ENCODE measurements at places on chromosomes 12 and 14.

DNA sequence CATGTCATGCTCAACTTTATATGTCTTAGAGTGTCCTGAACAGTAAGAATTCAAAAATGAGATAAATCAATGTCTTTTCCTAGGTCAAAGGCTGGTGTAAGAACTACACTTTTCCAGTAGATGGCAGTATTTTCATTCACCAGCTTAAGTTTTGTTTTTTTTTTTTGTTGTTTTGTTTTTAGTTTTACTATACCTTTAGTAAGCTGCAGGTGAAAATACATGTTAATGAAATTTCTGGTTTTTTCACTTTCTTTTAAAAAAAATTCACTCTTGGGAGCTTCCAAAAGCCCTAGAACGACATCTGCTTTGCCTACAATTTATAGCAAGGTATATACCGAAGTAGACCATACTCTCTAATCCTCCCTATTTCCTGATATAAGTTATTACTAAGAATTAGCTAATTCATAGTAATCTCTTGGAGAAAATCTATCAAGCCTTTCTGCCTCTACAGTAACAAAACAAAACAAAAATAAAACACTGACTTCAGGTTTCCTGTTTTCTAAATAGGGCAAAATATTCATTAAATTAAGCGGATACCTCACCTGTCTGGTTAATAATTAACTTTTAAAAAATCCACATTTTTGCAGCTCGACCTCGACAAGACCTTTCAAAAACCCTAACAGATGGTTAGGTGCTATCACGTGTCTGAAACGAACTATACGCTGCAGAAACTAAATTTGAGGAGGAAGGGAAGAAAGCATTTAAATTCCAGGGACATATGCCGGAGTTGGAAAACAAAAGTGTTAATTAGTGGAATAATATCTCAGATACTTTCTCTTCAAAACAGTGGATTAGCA, 2.7 kb upstream of the SAMD4A start:
- no peak for DNase-seq
- peaks cover 33% of the 10 kb centered on the region for H3K4me1 ChIP-seq
- H3K36me3 ChIP-seq = no peaks in the 10 kb centered on the region
- no peak overlapping the region for H3K4me3 ChIP-seq
- H3K27me3 ChIP-seq = peaks cover 39% of the 10 kb centered on the region

GRCh38 chr12:125331342-125332052, 266.3 kb downstream of the AACS start:
- no peak for DNase-seq
- no peaks in the 10 kb centered on the region for H3K36me3 ChIP-seq
- H3K4me3 ChIP-seq = no peak overlapping the region
- no peak overlapping the region for H3K27ac ChIP-seq
- H3K27me3 ChIP-seq = peaks cover 7% of the 10 kb centered on the region

GRCh38 chr14:67680121-67680602, 5.7 kb upstream of the VTI1B start:
- H3K4me1 ChIP-seq = peaks cover 3% of the 10 kb centered on the region
- DNase-seq = no peak
- H3K4me3 ChIP-seq = no peak overlapping the region
- H3K27ac ChIP-seq = no peak overlapping the region

DNA sequence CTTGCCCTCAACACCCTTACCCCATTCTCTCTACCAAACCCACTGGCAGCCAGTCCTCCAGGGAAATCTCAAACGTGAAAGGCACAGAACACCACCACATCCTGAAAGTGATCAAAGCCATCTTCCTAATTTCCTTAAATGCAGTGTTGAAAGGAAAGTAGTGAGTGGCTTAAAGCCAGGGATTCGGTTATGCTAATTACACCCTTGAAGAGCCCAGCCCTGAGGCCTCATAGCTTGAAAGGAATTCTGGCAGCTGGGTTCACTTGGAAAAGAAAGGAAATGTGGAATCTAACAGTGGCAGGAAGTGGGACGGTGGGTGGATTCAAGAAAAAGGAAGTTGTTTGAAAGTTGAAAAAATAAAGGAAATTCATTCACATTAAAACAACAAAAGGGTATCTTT, 73.0 kb upstream of the FICD start:
- H3K36me3 ChIP-seq = no peaks in the 10 kb centered on the region
- no peak overlapping the region for H3K27ac ChIP-seq
- H3K4me1 ChIP-seq = no peaks in the 10 kb centered on the region
- DNase-seq = no peak
- H3K27me3 ChIP-seq = no peaks in the 10 kb centered on the region
- no peak overlapping the region for H3K4me3 ChIP-seq

GRCh38 chr14:100578552-100578951, 8.7 kb downstream of the BEGAIN start:
- DNase-seq = no peak
- no peak overlapping the region for H3K4me3 ChIP-seq
- H3K27me3 ChIP-seq = no peaks in the 10 kb centered on the region

- no peak overlapping the region for H3K4me3 ChIP-seq
- peaks cover 2% of the 10 kb centered on the region for H3K36me3 ChIP-seq
- H3K27me3 ChIP-seq = peaks cover 7% of the 10 kb centered on the region
These were observed 55.3 kb downstream of the LRCOL1 start for GRCh38 chr12:132554845-132555630.

DNA sequence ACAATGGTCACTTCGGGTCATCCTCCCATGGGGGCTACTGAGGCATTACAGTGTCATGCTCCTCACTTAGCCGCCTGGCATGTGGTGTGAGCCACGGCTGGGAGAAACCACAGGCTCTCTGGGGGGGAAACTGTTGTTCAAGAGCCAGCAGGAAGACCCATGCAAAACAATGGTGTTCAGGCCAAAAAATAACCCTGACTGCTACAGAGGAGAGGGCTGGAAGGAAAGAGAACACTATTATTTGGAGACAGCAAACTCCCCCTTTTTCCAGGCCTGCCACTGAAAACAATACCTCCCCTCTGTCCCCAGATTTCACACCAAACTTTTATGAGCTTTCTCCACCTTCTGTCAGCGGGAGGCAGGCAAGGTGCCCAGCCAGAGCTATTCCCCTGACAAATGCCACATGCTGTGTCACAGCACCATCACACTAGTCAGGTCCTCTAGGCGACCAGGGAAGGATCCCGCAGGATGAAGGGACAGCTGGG, 83.7 kb downstream of the CHGA start:
- no peak overlapping the region for H3K27ac ChIP-seq
- no peak overlapping the region for H3K4me3 ChIP-seq
- DNase-seq = no peak
- peaks cover 40% of the 10 kb centered on the region for H3K4me1 ChIP-seq

- no peak for DNase-seq
- H3K4me3 ChIP-seq = no peak overlapping the region
- H3K36me3 ChIP-seq = no peaks in the 10 kb centered on the region
- no peak overlapping the region for H3K27ac ChIP-seq
These were observed 225.4 kb downstream of the BTG1 start for GRCh38 chr12:91920276-91920675.

DNA sequence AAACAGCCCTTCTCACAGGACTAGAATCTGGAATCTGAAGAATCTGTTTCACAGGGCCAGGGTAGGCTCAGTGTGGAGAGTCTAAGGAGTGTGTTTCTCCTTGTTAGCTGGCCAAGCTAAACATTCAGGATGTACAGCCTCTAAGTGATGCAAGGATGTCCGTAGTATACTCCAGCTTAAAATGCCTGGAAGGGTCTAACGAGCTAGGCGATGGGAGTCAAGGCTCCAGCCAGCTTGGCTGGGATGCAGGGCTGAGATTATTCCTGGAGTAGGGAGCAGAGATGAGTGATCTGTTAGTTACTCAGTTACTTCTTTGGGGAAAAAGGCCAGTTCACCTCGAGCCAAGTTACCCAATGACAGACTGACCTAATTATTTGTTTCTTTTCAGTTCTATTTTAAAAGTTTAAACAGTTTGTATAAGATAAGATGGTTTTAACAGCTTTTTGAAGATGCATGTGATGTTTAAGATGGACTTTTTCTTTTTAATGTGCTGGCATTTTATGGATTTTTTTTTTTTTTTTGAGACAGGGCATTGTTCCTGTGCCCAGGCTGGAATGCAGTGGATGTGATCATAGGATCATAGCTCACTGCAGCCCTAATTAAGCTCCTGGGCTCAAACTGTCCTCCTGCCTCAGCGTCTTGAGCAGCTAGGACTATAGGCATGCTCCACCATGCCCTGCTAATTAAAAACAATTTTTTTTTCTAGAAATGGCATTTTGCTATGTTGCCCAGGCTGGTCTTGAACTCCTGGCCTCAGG, 41.1 kb downstream of the SYNE2 start:
- no peak for DNase-seq
- H3K27ac ChIP-seq = no peak overlapping the region

GRCh38 chr12:49583366-49584094, 15.6 kb upstream of the MCRS1 start:
- H3K4me1 ChIP-seq = no peaks in the 10 kb centered on the region
- no peaks in the 10 kb centered on the region for H3K27me3 ChIP-seq
- H3K27ac ChIP-seq = no peak overlapping the region
- H3K36me3 ChIP-seq = peaks cover 3% of the 10 kb centered on the region
- no peak for DNase-seq

GRCh38 chr12:19964549-19964948, 403.8 kb upstream of the PDE3A start:
- H3K27ac ChIP-seq = no peak overlapping the region
- no peaks in the 10 kb centered on the region for H3K4me1 ChIP-seq
- H3K36me3 ChIP-seq = no peaks in the 10 kb centered on the region
- no peak for DNase-seq
- no peak overlapping the region for H3K4me3 ChIP-seq

GRCh38 chr12:122722387-122722786, 5.8 kb upstream of the HCAR3 start:
- H3K27ac ChIP-seq = no peak overlapping the region
- no peaks in the 10 kb centered on the region for H3K27me3 ChIP-seq
- H3K4me3 ChIP-seq = no peak overlapping the region
- no peak for DNase-seq

DNA sequence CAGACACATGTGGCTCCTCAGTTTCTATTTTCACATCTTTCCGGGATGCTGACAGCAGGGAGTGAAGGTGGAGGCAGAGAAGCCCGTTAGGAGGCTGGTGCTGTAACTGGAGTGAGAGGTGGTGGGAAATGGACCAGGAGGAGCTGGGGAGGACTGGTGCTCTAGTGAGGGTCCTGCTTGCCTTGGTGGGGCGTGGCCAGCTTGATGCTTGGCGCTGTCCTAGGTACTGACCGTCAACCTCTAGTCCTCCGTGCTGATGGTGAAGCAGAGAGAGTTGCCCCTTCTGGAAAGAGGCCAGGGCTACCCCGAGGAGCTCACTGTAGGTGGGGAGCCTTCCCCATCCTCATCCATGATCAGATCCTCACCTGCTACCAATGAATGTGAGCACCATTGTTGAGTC, 1.4 kb downstream of the TRMT61A start:
- peaks cover 7% of the 10 kb centered on the region for H3K36me3 ChIP-seq
- H3K4me1 ChIP-seq = peaks cover 48% of the 10 kb centered on the region
- H3K4me3 ChIP-seq = no peak overlapping the region
- H3K27ac ChIP-seq = no peak overlapping the region
- no peak for DNase-seq
- no peaks in the 10 kb centered on the region for H3K27me3 ChIP-seq

GRCh38 chr14:35669782-35670181, 135.8 kb downstream of the INSM2 start:
- no peak overlapping the region for H3K27ac ChIP-seq
- no peaks in the 10 kb centered on the region for H3K27me3 ChIP-seq
- DNase-seq = no peak
- H3K4me1 ChIP-seq = no peaks in the 10 kb centered on the region
- no peak overlapping the region for H3K4me3 ChIP-seq

DNA sequence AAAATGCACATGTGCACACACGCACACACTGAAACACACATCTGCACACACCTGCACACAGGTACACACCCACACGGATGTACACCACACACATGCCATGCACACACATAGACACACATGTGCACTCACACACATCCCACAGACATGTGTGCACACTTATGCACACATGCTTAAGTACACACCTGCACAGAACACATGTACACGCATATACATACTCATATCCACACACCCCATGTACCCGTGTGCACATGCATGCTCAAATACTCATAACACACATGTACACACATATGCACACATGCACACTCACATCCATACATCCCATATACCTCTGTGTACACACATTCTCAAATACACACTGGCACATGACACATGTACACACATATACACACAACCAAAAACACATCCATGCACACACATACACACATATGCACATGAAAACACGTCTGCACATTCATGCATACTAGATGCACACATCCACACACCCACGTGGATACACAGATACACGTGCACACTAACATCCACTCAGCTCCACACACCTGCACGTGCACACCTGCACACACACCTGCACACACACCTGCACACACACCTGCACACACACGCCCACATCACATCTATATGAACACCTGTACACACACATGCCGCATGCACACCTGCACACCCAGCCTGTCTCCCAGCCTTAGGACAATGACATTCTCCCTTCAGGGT, 336.7 kb downstream of the ADGRD1 start:
- H3K27ac ChIP-seq = no peak overlapping the region
- no peaks in the 10 kb centered on the region for H3K36me3 ChIP-seq
- DNase-seq = no peak
- H3K4me3 ChIP-seq = no peak overlapping the region

DNA sequence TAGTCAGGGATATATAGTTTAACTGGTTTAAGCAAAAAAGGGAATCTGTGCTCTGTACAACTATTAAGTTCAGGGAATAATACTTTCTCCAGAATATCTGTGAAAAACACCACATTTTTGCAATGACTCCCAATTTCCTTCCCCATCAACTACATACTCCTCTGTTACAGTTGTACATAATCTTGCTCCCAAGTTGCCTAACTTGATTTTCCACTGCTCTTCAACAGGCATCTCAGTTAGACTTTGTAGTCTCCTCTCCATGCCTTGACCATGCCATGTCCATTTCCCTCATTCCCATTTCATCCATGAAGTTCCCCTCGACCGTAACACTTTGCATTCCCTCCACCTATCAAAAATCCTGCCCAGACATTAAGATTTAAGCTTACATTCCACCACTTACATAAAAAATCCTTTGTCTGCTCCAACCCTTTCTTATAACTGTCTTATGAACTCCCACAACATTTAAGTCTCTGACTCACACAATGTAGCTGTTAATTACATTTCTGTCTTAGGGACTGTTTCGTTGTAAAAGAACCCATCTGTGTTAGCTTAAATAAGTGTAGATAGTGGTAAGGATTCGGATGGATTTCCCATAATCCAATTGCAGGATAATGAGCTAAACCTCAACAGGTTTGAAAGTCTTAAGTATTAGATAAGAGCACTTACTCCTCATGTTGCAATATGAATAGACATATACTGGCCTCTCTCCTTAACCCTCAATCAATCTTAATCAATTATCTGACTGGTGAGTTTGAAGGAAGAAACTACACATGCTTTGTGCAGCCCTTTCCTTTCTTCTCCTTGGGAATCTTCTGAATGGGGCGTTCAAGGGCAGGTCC, 156.5 kb downstream of the PAWR start:
- no peak for DNase-seq
- H3K27ac ChIP-seq = no peak overlapping the region
- H3K36me3 ChIP-seq = no peaks in the 10 kb centered on the region
- H3K27me3 ChIP-seq = no peaks in the 10 kb centered on the region
- no peaks in the 10 kb centered on the region for H3K4me1 ChIP-seq
